ENCODE measurements at places on chromosomes 7 and 10. TPM values are rescaled to one million over a fixed set of nuclear protein-coding genes. Genes with fewer than 3 reads are reported as not detected.

GRCh38 chr7:22728401-22729029 lies 1.5 kb downstream of the IL6 start:
- no peaks in the 10 kb centered on the region for H3K36me3 ChIP-seq
- peak overlapping the region; percentile 34 for H3K27ac ChIP-seq
- no peak overlapping the region for H3K4me3 ChIP-seq
- DNase-seq = no peak

DNA sequence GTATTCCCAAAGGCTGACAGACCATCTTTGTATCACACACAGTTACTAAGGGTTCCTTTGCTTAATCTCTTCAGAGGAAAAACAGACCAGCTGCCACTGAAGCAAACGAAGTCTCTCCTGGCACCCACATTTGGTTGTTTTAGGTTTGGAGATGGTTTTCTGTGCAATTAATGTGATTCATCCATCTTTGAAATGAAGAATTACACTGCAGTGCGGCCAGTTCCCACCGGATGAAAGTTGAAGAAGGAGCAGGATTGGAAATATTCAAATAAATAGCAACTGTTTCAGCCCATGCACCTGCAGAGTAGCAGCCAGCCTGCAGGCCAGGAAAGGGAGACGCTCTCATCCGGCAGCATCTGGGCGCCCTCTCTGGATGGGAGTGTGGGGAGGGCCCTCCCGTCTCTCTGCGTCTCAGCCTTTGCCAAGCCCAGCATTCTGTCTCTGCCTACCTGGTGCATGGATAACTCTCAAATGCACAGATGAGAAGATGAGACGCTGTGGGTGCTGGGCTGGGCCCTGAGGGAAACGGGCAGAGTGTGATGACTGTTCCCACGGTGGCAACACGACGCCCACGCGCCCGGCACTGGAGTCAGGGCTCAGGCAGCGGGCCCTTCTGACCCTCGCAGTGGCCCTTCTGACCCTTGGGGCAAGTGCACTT lies 214.0 kb downstream of the PTPRN2 start:
- H3K27ac ChIP-seq = no peak overlapping the region
- H3K36me3 ChIP-seq = no peaks in the 10 kb centered on the region
- no peak for DNase-seq
- peaks cover 8% of the 10 kb centered on the region for H3K27me3 ChIP-seq
- H3K4me3 ChIP-seq = no peak overlapping the region
- H3K4me1 ChIP-seq = no peaks in the 10 kb centered on the region

GRCh38 chr10:24882047-24882698 lies 70.2 kb downstream of the PRTFDC1 start:
- no peaks in the 10 kb centered on the region for H3K27me3 ChIP-seq
- peaks cover 5% of the 10 kb centered on the region for H3K4me1 ChIP-seq
- H3K36me3 ChIP-seq = no peaks in the 10 kb centered on the region
- DNase-seq = no peak

DNA sequence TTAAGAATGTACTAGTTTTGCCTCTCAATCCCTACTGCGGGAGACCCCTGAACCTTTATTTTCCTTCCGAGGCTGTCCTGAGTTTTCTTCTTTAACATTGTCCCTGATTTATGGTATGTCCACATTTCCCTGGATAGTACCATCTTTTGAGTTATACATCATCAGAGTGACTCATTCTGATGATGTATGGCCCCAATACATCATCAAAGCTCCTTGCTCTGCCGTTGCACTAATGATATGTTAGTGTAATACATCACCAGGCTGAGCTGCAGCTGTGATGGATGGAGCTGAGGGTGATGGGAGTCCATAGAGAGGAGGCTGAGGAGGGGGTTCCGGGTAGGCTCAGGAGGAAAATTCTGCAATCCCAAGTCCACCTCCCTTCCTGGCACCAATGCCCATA lies 986.5 kb downstream of the KCNMA1 start:
- no peak overlapping the region for H3K27ac ChIP-seq
- H3K36me3 ChIP-seq = peaks cover 3% of the 10 kb centered on the region
- no peak overlapping the region for H3K4me3 ChIP-seq
- no peak for DNase-seq

DNA sequence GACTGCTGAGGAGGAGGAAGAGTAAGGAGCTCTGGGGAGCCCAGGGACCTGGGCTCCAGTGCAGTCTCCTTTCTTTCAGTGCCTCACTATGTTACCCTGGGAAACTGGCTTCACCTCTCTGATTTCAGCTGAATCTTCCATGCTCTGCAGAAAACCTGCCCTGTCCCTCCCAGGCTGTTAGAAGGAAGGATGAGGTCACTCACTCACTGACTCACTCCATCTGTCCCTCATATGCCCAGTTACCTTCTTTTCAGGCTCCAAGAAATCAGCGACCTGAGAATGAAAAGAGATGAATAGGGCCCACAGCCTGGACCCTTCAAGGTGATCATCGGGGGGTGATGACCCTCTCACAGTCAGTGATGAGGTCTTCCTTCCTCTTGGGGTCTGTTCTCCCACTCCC lies 481 bp downstream of the SFTPA2 start:
- H3K4me3 ChIP-seq = no peak overlapping the region
- no peaks in the 10 kb centered on the region for H3K36me3 ChIP-seq
- DNase-seq = no peak
- peaks cover 29% of the 10 kb centered on the region for H3K27me3 ChIP-seq

- no peak overlapping the region for H3K27ac ChIP-seq
- DNase-seq = no peak
- H3K36me3 ChIP-seq = peaks cover 4% of the 10 kb centered on the region
- H3K27me3 ChIP-seq = peaks cover 13% of the 10 kb centered on the region
- H3K4me1 ChIP-seq = peaks cover 18% of the 10 kb centered on the region
Observed at GRCh38 chr10:126331101-126331500, 57.2 kb downstream of the ADAM12 start.

DNA sequence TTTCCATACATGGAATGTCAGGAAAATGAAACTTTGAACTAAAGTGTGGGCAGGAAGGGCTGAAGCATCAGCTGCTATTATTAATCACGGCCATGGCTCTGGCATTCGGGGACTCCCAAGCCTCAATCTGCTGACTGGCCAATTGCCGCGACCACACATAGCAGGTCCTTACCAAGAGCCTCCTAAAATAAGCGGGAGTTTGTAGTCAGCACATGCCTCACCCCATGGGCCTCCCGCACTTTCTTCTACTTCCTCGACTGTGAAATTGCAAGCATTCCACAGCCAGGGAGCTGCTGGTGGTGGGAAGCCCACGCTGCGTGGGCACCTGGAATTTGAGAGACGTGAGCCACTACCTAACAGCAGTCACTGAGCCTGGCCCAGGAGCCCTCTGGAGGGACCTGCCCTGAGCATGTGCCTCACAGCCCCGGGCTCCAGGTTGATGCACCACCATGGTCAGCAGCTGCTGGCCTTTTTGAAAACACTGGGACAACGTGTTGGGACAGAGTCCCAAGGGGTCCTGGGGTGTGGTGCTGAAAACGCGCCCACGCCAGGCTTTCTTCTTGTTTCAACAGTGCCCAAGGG lies 211.4 kb downstream of the TNS3 start:
- DNase-seq = no peak
- H3K4me3 ChIP-seq = no peak overlapping the region
- peaks cover 42% of the 10 kb centered on the region for H3K4me1 ChIP-seq

- H3K4me3 ChIP-seq = no peak overlapping the region
- H3K27me3 ChIP-seq = no peaks in the 10 kb centered on the region
- no peak overlapping the region for H3K27ac ChIP-seq
Observed at GRCh38 chr7:111071556-111071955, 19.4 kb upstream of the LRRN3 start.

DNA sequence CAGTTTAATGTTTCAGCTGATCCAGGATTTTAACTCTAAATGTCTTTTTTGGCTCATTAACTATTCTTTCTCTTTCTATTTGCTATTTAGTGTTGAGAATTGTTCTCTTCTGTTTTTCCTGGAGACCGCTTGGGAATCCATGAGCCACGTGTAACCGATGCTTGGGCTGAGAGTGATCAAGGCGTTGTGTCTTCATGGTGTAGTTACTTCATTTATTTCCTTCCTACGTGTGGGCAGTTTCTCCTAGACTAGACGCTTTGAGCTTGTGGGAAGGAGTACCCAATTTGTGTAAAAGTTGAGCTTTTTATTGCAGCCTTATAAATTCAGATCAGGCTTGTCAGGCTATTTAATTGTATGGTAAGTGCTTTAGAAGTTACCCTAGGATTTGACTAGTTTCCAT lies 2.9 kb downstream of the EIF3B start:
- peak overlapping the region; percentile 17 for H3K27ac ChIP-seq
- peaks cover 30% of the 10 kb centered on the region for H3K4me1 ChIP-seq
- H3K27me3 ChIP-seq = peaks cover 3% of the 10 kb centered on the region
- DNase-seq = no peak

DNA sequence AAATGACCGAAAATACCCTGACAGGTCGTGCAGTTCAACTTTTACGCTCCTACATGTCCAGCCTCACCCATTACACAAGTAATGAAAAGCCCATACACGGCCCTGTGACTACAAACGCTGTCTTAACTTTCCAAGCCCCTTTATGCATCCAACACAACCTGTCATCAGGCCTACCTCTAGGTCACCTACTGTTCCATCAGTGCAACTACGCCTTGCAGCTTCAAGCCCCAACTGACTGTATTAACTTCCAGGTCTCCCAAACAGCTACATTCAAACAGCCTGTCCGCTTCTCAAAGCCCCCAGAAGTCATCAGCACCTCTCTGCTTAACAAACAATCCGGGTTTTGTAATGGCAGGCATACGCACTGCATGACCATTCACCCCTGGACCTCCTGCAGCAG lies 19.2 kb downstream of the ZNF107 start:
- no peak overlapping the region for H3K27ac ChIP-seq
- peaks cover 10% of the 10 kb centered on the region for H3K4me1 ChIP-seq
- H3K4me3 ChIP-seq = no peak overlapping the region
- H3K27me3 ChIP-seq = no peaks in the 10 kb centered on the region

DNA sequence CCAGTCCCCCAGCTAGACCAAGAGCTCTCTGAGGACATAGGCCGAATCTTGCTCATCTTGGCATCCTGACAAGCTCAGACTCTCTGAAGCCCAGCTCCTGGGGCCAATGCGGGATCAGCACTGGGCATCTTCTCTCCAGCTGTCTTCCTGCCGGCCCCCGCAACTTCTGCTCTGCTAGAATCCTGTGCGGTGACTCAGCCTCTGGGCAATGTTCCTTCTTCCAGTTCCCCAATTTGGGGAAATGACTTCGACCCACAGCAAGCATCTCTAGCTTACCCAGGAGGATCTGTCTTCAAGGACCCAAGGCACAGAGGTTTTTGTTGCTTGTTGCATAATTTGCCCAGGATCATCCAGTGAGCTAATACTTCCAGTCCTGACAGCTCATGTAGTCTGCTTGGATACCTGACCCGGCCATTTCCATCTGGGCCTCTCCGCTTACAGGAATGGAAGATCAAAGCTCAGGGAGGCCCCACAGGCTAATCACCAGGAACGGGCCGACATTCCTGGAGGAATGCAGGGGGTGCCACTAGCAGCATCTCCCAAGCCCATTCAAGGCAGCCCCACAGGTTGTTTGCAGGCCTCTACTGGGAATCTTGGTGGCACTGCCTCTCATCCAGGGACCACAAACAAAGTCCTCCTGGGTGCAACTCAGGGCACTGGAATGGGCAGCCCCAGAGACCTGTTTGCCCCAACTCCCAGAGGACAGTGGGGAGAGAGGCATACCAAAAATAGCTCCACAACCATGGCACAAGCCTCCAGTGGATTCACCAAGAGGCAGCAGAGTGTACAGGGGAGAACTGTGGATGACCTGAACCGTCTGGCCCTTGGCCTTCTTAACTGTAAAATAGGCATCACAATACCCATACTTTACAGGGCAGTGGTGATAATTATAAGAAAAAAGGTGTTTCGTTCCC lies 151.9 kb downstream of the NEURL1 start:
- H3K27ac ChIP-seq = peak overlapping the region; percentile 42
- peaks cover 38% of the 10 kb centered on the region for H3K4me1 ChIP-seq
- DNase-seq = no peak
- no peaks in the 10 kb centered on the region for H3K27me3 ChIP-seq
- peaks cover 12% of the 10 kb centered on the region for H3K36me3 ChIP-seq
- no peak overlapping the region for H3K4me3 ChIP-seq

- H3K36me3 ChIP-seq = peaks cover 15% of the 10 kb centered on the region
- peaks cover 13% of the 10 kb centered on the region for H3K4me1 ChIP-seq
- no peak for DNase-seq
- H3K27me3 ChIP-seq = no peaks in the 10 kb centered on the region
- H3K27ac ChIP-seq = peak overlapping the region; percentile 93
- H3K4me3 ChIP-seq = peak overlapping the region; percentile 96
Observed at GRCh38 chr10:63265222-63265617, 132.1 kb downstream of the NRBF2 start.

GRCh38 chr10:48192881-48193450 lies 81.5 kb downstream of the FRMPD2 start:
- no peak overlapping the region for H3K27ac ChIP-seq
- H3K4me3 ChIP-seq = no peak overlapping the region
- H3K4me1 ChIP-seq = peaks cover 9% of the 10 kb centered on the region
- no peaks in the 10 kb centered on the region for H3K36me3 ChIP-seq
- DNase-seq = no peak

DNA sequence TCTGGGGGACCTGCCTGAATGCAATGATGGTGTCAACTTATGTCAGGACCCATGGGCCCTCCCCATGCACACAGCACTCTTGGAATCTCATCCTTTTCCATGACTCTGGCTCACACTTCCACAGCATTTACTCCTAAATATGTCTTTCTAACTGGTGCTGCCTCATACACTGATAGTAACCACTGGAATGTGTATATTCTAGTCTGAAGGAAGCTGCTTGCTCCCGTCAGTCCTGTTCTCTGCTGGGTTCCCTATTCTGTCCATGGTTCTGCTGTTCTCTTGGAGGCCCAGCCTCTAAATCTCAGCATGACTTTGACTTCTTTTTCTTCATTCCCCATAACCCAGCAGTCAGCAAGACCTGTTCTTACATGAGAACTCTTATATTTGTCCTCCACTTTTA lies 1055.1 kb downstream of the KCNMA1 start:
- no peak for DNase-seq
- no peak overlapping the region for H3K4me3 ChIP-seq
- H3K4me1 ChIP-seq = peaks cover 13% of the 10 kb centered on the region
- peaks cover 5% of the 10 kb centered on the region for H3K27me3 ChIP-seq

DNA sequence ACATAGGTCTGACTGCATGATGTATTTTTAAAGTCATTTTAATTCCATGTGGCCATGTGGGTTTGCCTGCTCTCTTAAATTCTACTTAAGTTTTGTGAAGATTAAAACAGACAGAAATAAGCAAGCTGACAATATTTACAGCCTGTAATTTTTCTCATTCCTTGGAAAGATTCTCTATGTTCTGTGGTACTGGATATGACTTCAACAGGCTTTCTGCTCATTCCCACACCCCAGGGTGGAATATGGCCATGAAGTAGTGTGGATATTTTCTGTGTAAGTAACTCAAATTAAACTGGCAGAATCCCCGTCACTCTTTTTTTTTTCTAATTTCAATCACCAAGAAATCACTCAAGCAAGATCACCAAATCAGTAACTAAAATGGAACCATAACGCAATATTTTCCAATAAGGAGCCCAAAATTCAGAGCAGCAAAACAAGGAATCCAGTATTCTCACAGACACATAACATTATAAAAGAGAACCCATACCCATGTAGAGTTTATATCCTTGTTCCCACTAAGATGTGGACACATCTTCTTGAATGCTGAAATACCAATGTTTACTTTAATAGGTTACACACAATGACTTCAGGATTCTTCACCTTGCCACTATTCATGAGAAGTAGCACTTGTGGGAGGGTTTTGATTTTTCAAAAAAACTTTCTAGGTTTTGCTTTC lies 5.7 kb downstream of the HOXA5 start:
- no peak for DNase-seq
- H3K27me3 ChIP-seq = peaks cover 48% of the 10 kb centered on the region
- peaks cover 32% of the 10 kb centered on the region for H3K36me3 ChIP-seq
- H3K4me1 ChIP-seq = peaks cover 43% of the 10 kb centered on the region

Gene PRPF18
- 20.3 TPM for total RNA-seq

Gene UCN3
- total RNA-seq = 3.4 TPM

Gene CRTAC1
- total RNA-seq = 5.3 TPM

Gene NUB1
- total RNA-seq = 54.3 TPM

Gene UFSP1
- 6.3 TPM for total RNA-seq

Gene PRSS37
- total RNA-seq = not detected

Gene TWIST1
- total RNA-seq = 121 TPM

Gene VPS26A
- 56.0 TPM for total RNA-seq

Gene NME8
- not detected for total RNA-seq
